Stimulated activated CD4-positive, alpha-beta T cell treated with anti-CD3 and anti-CD28 coated beads, Interleukin-1b, Interleukin-23, amount 100 ng/mL, for 1 hour (primary cell): ENCODE measurements at places on chromosomes 4 and X.

DNA sequence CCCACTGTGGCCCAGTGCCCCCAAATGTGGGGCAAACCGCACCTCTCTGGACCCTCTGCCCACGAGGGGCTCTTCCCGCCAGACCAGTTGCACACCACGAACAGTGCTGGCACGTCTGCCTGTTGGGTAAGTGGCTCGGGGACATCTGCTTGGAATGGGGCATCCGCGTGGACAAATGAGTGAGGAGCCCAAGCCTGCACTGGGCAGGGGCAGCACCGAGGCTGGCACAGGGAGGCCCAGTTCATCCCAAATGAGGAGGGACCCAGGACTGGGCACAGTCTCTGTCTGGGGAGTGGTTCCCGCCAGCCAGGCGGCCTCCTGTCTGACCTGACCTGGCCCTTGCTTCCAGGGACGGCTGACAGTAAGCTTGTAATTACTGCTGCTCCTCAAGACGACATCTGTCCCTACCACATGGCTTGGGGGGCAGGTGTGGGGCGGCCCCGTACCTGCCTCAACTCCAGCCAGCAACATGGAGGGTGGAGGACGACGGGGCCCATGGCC is 3.2 kb downstream of the SPON2 start:
- no peak for DNase-seq

DNA sequence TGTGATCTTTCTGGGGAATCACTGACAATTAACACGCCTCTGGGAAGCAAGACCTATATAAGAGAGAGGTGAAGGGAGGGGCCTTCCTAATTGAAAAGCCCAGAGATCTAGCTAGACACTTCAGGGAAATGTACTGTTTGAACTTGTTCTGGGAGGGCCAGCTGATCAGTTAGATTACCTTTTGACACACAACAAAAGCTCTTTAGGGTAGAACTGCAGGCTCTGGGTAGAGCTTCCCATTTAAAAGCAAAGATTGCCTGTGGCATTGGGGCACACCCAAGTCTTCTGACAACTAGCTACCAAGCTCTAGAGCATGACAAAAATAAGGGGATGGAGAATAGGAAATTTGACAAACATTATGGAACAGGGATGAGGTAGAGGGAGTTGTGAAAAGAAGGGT is 26.3 kb downstream of the AREG start:
- no peak for DNase-seq

- DNase-seq = no peak
These were observed 40.9 kb upstream of the IL13RA2 start for GRCh38 chrX:115058276-115058675.

DNA sequence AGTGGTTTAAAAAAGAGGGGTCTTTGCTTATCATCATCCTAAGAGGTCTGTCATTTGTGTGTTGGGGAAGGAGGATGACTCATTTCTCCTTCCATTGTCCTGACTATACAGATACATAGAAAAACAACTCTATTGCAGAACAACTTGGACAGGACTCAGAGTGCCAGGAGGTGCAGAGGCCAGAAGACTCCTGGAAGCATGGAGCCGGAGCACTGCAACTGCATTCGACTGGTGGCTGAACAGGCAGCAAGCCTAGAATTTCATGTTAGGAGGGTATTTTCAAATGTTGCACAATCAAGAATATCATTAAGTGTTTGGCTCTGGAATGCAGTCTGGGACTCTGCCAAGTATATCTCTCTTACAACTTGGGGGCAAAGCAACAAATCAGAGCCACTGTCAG is 35.0 kb upstream of the MAML3 start:
- DNase-seq = no peak

DNA sequence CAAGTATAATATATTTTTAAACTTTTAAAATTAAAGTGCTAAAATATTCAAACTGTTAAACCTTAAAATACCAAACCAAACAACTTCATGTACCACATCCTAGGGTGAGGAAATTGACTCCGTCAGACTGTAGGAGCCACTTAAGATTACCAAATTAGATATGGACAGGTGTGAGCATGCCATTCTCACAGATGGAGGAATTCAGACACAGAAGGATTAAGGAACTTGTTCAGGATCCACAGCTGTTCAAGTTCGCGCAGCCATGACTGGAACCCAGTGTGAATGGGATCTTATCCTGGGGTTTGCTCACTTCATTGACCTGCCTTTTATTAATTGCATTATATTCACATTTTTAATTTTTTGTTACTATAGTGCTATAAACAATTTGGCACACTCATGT is 224.9 kb upstream of the PCDH7 start:
- no peak for DNase-seq

DNA sequence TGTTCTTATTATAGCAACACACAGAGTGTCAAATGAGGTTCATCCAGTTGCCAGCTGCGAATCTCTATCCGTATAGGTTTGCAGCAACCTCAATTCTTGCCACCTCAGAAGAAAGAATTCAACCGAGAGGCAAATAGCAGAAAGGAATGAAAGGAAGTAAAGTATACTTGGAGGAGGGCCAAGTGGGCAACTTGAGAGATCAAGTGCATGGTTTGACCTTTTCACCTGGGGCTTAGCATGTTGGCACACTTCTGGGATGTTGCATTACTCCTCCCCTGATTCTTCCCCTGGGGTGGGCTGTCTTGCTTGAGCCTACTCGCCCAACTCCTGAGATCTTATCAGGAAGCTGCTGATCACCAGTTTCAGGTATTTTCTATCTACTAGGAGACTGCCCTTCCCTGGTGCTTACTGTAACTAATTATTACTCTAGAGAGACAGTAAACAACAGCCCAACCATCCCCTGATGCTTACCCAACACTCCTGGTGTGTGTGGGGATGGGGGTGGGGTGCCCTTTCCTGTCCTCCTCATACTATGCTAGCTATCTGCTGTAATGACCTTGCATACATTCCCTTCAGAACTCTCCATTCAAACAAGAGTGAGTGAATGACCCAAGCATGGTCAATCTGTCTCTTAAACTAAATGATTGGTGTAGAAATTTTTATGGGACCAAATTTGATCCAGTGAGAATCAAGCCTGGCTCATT is 7.3 kb upstream of the TMEM33 start:
- DNase-seq = no peak

DNA sequence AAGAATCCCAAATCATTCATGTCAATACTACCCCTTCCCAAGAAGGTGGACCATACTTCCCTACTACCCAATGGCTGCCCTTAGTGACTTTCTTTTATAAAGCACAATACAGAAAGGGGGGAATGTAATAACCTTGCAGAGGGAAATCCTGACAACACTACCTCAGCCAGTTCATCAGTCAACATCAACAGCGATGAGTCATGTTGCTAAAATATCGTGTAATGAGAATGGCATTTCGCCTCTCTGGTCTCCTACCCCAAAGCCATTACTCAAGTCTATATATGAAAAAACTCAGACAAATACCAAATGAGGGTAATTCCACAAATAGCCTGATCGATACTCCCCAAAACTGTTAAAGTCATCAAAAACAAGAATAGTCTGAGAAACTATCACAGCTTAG is 3.3 kb upstream of the MAGEA8 start:
- DNase-seq = no peak

DNA sequence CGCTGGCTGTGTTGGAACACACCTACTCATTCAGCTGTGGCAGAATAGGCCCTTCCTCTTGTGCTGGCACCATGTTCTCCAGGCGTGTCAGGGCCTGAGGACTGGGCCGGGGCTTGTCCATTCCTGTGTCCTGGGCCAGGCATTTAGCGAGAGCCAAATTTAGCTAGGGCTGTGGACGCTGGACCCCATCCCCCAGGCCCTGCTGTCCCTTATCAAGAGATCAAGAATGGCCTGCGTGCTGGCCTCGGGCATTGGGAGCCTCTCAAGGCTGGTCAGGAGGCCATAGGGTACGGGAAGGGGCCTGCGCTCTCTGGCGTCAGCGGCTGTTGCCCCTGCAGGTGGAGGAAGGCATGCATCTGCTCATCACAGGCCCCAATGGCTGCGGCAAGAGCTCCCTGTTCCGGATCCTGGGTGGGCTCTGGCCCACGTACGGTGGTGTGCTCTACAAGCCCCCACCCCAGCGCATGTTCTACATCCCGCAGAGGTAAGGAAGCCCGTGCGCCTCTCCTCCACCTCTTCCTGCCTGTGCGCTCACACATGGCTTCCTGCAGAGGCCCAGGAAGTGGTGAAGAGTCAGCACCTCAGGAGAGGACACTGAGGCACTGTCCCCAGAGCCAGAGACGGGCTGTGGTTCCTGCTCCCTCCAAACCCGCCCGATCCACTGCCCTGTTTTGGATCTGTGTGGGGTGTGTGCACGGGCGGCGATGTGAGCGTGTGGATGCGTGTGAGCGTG is 15.3 kb downstream of the ABCD1 start:
- DNase-seq = no peak

DNA sequence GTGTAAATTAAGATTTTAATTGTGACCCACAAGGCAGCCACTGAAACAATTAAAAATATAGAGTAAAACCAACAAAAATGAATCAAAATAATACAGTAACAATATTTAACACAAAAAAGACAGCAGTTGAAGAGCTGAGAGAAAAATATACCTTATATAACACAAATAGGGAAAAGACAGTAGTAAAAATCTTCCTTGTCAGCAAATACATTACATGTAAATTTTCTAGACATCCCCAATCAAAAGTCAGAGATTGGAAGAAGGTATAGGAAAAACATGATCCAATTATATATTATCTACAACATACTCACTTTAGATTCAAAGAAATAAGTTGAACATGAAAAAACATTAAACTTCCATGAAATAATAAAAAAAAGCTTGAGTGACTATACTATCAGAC is 330.8 kb downstream of the UBE2NL start:
- DNase-seq = no peak

- no peak for DNase-seq
These were observed 103.3 kb upstream of the KIT start for GRCh38 chr4:54554339-54554990.

GRCh38 chrX:10001496-10001895 is 34.3 kb downstream of the CLDN34 start:
- no peak for DNase-seq

DNA sequence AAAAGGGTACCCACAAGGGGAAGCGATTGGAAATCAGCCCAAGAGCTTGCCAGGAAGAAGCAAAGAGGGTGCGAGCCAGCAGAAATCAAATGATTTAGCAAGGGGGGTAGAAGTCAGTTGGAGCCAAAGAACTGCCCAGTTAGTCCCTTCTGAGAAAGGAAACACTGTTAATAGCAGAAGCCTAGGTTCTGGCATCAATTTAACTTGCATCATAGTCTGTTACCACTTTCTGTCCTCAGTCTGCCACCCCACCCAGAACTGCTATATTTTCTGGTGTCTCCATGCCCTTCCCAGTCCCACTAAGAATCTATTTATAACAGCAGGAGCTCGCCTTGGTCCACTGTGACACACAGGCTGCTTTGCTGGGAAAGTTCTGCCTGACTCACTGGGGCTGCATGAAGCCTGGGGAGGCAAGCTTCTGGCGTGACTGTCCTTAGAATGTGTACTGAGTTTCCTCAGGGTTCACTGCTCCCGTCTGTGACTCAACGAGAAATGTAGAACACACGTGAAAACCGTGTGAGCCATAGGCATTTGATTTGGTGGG is 157.8 kb upstream of the TTC29 start:
- DNase-seq = no peak

- no peak for DNase-seq
These were observed 570.8 kb downstream of the PRR32 start for GRCh38 chrX:127390316-127390715.

DNA sequence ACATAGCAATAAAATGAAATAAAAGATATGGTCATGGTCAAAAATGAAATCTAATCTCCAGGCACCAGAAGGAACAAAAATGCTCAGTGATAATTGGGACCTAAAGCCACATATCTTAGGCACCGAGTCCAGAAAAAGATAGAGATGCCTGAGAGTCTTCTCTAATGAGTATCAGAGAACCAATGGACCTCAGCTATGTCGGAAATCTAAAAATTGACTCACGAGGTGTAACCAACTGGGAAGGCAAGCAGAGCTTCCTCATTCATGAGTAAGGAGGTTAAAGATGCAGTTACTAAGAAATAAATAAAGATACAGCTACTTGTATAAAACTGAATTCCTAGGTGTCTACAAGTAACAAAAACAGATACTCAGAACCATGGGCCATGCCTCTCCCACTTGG is 72.1 kb downstream of the KLHL34 start:
- DNase-seq = no peak

- DNase-seq = no peak
These were observed 28.1 kb downstream of the INPP4B start for GRCh38 chr4:142818031-142818430.
